ENCODE measurements at places on chromosomes 4 and X. TPM values are rescaled to one million over a fixed set of nuclear protein-coding genes. Genes with fewer than 3 reads are reported as not detected.
A peak's percentile ranks its signal among the peaks of the same experiment; 100 is the strongest.

- no peak for DNase-seq
These were observed 176.2 kb upstream of the CXorf66 start for GRCh38 chrX:140141444-140142029.

- no peak for DNase-seq
These were observed 13.9 kb downstream of the FTSJ1 start for GRCh38 chrX:48489892-48490291.

DNA sequence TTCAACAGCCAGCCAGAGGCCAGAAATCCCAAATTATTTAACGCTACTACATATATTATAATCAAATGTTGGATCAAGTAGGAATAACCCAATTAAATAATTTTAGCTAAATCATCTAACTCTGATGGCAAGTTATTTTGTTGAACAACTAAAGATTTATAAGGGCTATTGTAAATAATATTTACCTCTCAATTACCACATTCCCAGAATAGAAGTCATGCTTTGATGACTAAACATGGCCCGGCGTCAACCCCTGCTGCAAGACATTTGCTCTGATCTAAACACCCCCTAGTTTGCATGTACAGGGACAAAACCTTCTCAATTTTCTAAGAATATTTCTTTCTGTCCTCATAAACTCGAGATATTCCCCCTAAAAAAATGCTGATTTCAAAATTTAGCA lies 14.2 kb downstream of the VEGFC start:
- DNase-seq = peak; percentile 94

GRCh38 chrX:65601530-65602220 lies 65.8 kb upstream of the MSN start:
- DNase-seq = peak; percentile 79

Gene ATP1B4
- total RNA-seq = not detected

GRCh38 chrX:94454606-94455005 lies 780.6 kb downstream of the FAM133A start:
- DNase-seq = no peak

Gene MAGEA6
- total RNA-seq = not detected

- DNase-seq = no peak
These were observed 4.6 kb downstream of the HMX1 start for GRCh38 chr4:8866828-8867623.

GRCh38 chr4:38957261-38957815 lies 74.9 kb downstream of the TMEM156 start:
- DNase-seq = no peak

Gene ANK2
- total RNA-seq = 6.0 TPM

Gene GBA3
- total RNA-seq = not detected

GRCh38 chrX:69362856-69363255 lies 141.3 kb upstream of the NALF2 start:
- peak; percentile 86 for DNase-seq

- DNase-seq = no peak
These were observed 197.3 kb downstream of the OR13H1 start for GRCh38 chrX:131741103-131741581.

GRCh38 chr4:48184882-48185281 lies 50.8 kb upstream of the TXK start:
- no peak for DNase-seq

Gene CLCN5
- 0.76 TPM for total RNA-seq

GRCh38 chr4:67131224-67131623 lies 414.1 kb downstream of the CENPC start:
- no peak for DNase-seq

Gene DMP1
- total RNA-seq = not detected

- peak; percentile 83 for DNase-seq
These were observed 1.5 kb upstream of the ASMTL start for GRCh38 chrX:1453951-1454785.

DNA sequence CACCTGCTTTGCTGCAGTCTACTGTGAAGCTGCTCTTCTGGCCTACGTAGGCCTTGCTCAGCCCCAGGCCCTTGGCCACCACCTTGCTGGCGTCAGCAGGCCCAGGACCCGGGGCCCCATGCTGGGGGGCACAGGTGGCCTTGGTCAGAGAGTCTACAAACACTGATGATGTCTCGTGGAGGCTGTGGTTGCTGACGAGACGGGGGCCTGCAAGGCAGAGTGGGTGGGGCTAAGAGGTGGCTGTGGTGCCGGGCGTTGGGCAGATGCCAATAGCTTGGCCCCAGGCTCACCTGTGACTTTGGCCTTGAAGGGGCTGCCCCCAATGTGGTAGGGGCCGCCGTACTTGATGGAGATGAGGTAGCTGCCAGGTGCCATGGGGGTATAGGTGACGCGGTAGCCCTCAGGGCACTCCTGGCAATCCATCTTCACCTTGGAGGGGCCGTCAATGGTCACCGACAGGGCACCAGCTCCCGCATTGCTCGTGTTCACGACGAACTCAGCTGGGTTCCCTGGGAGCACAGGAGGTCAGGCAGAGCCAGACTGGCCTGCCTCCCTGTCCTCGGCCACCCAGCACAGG lies 25.0 kb downstream of the FLNA start:
- DNase-seq = no peak

Gene SGCB
- 29.4 TPM for total RNA-seq

Gene MBTPS2
- 8.8 TPM for total RNA-seq

DNA sequence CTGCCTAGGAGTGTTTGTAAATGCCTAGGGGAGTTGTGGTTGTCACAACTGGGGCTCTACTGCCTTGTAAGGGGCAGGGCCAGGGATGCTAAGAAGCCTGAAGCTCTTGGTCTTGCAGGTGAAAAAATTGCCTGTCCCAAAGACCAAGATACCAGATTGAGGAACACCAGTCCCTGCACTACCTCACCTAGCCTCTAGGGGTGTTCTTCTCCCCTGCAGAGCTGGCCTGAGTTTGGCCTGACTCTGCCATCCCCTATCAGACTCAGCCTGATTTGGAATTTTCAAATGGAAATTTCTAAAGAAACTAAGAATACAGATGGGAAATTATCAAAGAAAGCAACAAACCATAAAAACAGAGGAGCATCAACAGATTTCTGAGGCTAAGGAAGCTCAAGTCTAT lies 90.4 kb downstream of the ZC4H2 start:
- no peak for DNase-seq

DNA sequence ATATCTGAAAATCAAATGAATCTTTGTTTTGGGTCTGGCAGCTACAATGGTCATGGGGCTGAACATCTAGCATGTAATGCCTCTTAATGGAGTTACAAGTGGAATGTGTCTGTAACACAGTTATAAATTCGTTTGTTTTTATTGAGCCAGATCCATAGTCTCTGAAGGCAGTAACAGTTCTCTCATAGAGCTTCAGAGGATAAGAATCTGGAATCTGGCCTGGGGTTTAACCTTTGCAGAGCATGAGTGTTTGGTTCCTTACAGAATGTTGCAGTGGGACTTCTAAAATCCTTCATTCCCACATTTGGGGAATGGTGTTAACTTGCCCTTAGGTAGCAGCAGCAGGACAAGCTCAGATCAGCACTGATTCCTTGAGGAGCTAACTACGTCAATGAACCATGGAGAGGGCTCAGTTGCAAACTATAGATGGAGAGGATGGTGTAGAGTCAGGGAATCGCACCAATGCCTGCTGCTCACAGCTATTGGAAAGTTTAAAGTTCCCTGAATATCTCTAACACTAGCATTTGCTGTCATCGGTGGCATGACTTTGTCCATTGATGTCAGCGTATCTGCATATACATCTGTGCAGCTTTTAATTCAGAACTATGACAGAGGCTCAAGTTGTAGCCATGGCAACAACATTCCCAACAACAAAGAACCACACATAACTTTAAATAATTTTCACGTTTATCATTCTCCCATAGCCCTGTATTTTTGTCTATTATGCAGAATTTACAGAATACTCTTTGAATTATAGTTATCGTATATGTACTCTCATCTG lies 72.2 kb downstream of the RASGEF1B start:
- DNase-seq = no peak

Gene ADGRA3
- 21.0 TPM for total RNA-seq

GRCh38 chrX:119479845-119480244 lies 11.6 kb downstream of the SLC25A5 start:
- DNase-seq = no peak

- no peak for DNase-seq
These were observed 6.3 kb downstream of the DCHS2 start for GRCh38 chr4:154485127-154485773.

Gene ARR3
- not detected for total RNA-seq

- no peak for DNase-seq
These were observed 33.1 kb downstream of the GAB3 start for GRCh38 chrX:154717824-154718223.

GRCh38 chr4:79673898-79674297 lies 265.9 kb upstream of the GK2 start:
- no peak for DNase-seq

Gene OTUD6A
- total RNA-seq = not detected

DNA sequence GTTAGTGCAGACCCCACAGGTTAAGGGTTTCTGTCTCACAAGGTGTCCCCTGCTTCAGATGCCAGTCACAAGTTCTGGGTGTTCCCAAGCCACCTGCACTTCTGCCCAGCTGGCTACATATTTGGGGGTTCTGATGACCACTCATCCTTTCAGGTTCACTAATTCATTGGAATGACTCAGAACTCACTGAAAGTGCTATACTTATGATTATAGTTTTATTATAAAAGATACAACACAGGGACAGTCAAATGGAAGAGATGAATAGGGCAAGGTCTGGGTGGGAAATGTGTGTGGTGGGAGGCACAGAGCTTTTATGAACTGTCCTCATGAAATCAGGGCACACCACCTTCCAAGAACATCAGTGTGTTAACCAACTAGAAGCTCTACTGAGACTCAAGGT lies 97.7 kb upstream of the CASK start:
- DNase-seq = no peak

DNA sequence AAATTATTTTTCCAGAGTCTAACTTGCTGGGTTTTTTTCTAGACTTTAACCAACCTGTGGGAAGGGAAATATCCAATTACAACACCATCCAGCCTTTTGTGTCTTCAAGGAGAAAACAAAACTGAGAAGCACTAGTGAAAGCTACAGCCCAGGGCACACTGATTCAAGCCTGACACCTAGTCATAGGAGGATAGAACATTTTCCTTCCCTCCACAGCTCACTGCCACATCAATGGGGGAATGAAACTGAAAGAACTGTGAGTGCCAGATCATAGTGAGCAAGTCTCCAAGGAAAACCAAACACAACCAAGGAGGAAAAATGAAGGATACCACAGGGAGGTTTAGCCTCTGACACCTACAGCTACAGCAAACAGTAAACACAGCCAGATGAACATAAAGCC lies 43.3 kb upstream of the MAGEA8 start:
- no peak for DNase-seq

DNA sequence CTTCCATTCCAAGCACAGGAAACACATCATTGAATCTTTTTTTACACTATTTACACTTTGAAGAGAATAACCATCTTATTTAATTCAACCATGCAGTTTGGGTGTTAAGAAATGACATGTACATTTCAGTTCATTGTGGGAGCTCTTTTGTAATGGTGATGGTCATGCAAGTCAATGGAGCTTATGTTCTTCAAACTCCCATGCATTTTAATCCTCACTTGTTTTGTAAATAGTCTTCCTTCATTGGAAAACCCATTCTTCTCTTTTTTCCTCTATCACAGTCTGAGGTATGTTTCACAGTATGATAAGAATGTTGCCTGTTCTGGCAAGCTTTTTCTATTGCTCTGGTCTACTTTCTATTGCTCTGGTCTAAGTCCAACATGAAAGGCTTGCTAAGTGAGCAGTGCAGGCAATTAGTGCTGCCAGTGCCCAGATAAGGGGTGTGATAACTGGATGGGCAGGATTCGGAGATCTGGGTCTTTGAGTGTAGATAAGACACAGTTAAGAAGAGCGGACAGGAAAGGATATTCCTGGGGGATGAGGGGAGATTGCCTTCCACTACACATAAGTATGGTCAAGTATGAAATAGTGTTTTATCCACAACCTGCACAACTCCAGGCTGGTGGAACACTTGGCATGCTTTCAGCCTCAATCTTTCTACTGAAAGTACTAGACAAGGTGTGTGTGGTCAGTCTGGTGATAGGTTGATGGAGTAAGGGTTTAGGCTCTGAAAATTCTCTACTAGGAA lies 17.1 kb downstream of the AFP start:
- DNase-seq = no peak

Gene GC
- total RNA-seq = not detected

Gene SPANXB1
- total RNA-seq = not detected

- DNase-seq = no peak
These were observed 47.9 kb upstream of the LINC00632 start for GRCh38 chrX:140661643-140662042.

- no peak for DNase-seq
These were observed 150.3 kb upstream of the MAOA start for GRCh38 chrX:43505769-43506168.

GRCh38 chrX:13489454-13489853 lies 79.9 kb upstream of the EGFL6 start:
- peak; percentile 70 for DNase-seq

GRCh38 chr4:159395693-159396092 lies 292.8 kb downstream of the RAPGEF2 start:
- no peak for DNase-seq
